Foreskin keratinocyte (primary cell): ENCODE measurements at places on chromosomes 13 and 19. TPM values are rescaled to one million over a fixed set of nuclear protein-coding genes. Genes with fewer than 3 reads are reported as not detected.

GRCh38 chr13:51067706-51068105 lies 43.4 kb downstream of the C13orf42 start:
- DNase-seq, result no peak

ZNF805 gene
- polyA plus RNA-seq, result 0.46 and 0.55 TPM in 2 replicates

DNA sequence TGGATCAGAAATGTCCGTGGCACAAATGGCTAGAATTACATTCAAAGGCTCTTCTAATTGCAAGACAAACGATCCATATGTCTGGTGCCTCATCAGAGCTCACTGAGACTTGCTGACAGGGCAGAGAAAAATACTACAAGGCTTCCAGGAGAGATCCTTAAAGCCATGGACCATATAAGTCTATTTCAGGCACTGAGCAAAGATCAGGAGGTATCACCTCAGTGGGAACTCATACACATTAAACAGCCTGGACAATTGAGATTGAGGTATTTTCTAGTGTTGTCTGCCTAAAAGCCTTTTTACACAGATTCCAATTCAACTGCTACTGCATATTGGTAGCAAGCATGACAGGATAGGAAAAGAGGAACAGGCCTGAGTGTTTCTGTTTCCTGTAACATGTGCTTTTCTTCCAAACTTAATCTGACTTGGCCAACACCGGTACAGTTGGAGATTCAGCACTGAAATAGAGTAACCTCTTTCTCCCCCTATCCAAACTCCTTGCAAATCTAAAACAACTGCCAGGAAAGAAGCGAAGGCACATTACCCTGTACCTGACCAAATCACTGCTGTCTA lies 65.9 kb downstream of the SERP2 start:
- no peak for DNase-seq

GRCh38 chr13:34469196-34469986 lies 472.7 kb upstream of the NBEA start:
- peak; percentile 72 for DNase-seq

GIPC3 gene
- polyA plus RNA-seq, result 0.01 TPM in 1 of 2 replicates, not detected in the other

DNA sequence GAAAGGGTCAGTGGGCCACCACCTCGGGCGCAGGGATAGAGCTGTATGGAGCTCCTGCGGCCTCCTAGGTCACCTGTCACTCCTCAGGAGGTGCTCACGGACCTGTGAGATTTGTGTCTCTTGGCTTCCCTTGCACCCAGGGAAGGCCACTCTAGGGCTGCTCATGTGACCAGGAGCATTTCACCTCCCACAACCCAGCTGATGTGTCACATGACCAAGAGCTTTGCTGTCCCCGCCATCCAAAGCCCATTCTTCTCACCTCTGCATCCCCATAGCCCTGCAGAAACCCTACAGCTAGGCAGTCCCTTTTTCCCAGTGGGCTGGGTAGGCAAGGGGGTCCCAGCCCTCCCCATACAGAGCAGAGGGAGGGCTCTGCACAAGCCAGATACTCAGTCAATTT lies 51.2 kb downstream of the TSHZ3 start:
- DNase-seq, result no peak

- DNase-seq, result no peak
Measured at GRCh38 chr13:94416454-94417080, 62.9 kb downstream of the DCT start.
